IMR-90 (cell line): ENCODE measurements at places on chromosomes 6 and 20. TPM values are rescaled to one million over a fixed set of nuclear protein-coding genes. Genes with fewer than 3 reads are reported as not detected.

Gene NCOA5
- 20.6 and 22.5 TPM in 2 replicates for total RNA-seq

Gene ISM1
- total RNA-seq: not detected in 2 replicates

Gene UBD
- not detected in 2 replicates for total RNA-seq

Gene RBBP9
- total RNA-seq: 26.7 and 31.4 TPM in 2 replicates

Gene DAAM2
- total RNA-seq: 12.9 and 13.1 TPM in 2 replicates

Gene CCM2L
- not detected in 2 replicates for total RNA-seq

Gene GMPR
- total RNA-seq: 6.3 and 6.7 TPM in 2 replicates

Gene HLA-A
- total RNA-seq: 76.4 and 94.5 TPM in 2 replicates

Gene RBL1
- 7.5 and 10.8 TPM in 2 replicates for total RNA-seq

Gene SLC17A4
- not detected in 2 replicates for total RNA-seq

Gene RBPJL
- total RNA-seq: not detected in 2 replicates

Gene IL17A
- not detected in 2 replicates for total RNA-seq

Gene ECT2L
- total RNA-seq: not detected in 2 replicates

Gene CDSN
- not detected in 2 replicates for total RNA-seq

Gene BNIP5
- total RNA-seq: not detected in 2 replicates

Gene ARMH2
- not detected in 2 replicates for total RNA-seq

Gene SSTR4
- not detected in 2 replicates for total RNA-seq

Gene SLC22A3
- not detected in 2 replicates for total RNA-seq

Gene MLN
- not detected in 2 replicates for total RNA-seq

Gene HLA-DMB
- 0.18 and 0.28 TPM in 2 replicates for total RNA-seq

Gene SLC32A1
- total RNA-seq: not detected in 2 replicates

Gene PM20D2
- total RNA-seq: 6.5 and 11.4 TPM in 2 replicates

Gene MRPL14
- 43.7 and 52.8 TPM in 2 replicates for total RNA-seq

Gene TRERF1
- total RNA-seq: 6.3 and 6.7 TPM in 2 replicates

Gene SAMD10
- total RNA-seq: 0.54 and 0.56 TPM in 2 replicates
